Right ventricle myocardium inferior (tissue), 1 donor: ENCODE measurements at places on chromosomes 12 and 14. TPM values are rescaled to one million over a fixed set of nuclear protein-coding genes. Genes with fewer than 3 reads are reported as not detected.

GRCh38 chr12:46674129-46674528 lies 151.7 kb downstream of the SLC38A4 start:
- no peak for DNase-seq

DNA sequence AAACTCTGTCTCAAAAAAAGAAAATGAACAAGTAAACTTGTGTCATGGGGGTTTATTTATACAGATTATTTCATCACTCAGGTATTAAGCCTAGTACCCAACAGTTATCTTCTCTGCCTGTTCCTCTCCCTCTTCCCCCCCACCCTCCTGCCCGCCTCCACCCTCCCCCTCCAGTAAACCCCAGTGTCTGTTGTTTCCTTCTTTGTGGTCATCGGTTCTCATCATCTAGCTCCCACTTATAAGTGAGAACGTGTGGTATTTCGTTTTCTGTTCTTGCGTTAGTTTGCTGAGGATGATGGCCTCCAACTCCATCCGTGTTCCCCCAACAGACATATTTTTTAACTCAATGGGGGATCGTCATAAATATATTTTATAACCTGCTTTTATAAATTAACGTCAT lies 12.3 kb downstream of the IL31 start:
- DNase-seq, result no peak

GRCh38 chr12:101343893-101344292 lies 63.7 kb downstream of the ARL1 start:
- DNase-seq, result no peak

- DNase-seq, result no peak
These were observed 57.4 kb downstream of the CMAS start for GRCh38 chr12:22103418-22103817.

CLEC1B gene
- not detected for total RNA-seq

DNA sequence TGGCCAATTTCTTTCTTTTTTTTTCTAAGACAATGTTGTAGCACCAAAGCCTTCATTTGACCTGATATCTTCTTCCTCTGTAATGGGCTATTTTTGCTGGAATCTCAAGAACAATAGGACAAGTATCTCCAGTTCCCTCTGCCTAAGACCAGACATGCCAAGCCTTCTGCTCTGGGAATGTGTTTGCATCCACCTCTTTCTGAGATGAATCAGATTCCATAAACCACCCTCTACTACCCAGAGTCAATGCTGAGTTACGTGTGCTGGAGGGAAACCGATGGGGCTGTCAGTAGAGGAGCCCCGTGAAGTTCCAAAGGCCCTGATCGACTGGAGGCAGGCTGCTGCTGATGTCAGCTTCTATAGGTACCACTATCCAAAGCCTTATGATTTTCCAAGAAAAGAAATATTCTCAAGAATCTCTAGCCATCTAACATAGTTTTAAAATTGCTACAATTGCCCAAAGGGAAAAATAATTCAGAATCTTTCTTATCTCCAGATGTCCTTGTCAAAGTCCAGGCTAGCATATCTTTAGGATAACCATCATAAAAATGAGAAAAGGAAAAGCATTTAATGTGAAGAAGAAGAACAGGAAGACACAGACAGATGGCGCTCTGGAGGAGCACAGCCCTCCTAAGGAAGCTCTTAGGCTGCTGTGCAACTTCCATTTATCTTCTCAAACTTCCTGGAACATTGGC lies 101.9 kb downstream of the SLC8A3 start:
- no peak for DNase-seq

GRCh38 chr14:96808619-96809406 lies 11.6 kb downstream of the VRK1 start:
- no peak for DNase-seq
